Peyer's patch (tissue), 4 donors: ENCODE measurements at places on chromosomes 1 and 21.

DNA sequence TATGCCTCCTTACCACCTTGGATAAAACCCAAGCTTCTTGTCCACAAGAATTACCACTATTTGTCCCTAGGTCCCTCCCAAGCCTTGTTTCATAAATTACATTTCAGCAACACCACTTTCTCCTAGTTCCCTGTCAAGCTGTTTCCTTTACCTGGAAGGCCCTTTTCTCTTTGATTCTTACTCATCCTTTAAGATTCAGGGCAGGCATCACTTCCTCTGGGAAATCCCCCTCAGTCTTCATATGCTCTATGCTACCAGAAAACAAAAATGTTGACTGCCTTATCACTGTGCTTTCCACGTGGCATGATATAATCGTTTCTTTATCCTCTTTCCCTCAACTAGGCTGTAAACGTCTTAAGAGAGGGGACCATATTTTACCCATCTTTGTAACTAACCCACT lies 102.7 kb downstream of the LYST start:
- DNase-seq, result no peak

- no peak for DNase-seq
Observed at GRCh38 chr1:3978990-3979325, 78.9 kb upstream of the C1orf174 start.

- no peak for DNase-seq
Observed at GRCh38 chr1:183194527-183195141, 8.6 kb downstream of the LAMC2 start.

DNA sequence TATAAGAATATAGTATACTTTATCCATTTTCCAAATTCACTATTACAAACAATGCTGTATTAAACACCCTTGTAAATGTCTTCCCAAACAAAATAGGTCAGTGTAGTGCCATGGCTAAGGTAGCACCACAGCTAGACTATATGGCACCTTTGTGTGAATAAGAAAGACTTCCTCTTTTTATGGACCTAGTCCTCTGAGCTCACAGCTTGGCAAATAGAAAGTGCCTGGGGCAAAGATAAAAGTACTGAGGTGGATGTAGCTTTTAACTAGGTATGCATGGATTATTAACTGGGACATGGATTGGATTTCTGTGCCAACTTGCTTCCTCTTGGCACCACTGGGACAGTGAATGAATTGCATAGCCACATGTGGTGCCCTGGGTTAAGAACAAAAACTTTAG lies 25.0 kb downstream of the HRNR start:
- DNase-seq, result no peak

DNA sequence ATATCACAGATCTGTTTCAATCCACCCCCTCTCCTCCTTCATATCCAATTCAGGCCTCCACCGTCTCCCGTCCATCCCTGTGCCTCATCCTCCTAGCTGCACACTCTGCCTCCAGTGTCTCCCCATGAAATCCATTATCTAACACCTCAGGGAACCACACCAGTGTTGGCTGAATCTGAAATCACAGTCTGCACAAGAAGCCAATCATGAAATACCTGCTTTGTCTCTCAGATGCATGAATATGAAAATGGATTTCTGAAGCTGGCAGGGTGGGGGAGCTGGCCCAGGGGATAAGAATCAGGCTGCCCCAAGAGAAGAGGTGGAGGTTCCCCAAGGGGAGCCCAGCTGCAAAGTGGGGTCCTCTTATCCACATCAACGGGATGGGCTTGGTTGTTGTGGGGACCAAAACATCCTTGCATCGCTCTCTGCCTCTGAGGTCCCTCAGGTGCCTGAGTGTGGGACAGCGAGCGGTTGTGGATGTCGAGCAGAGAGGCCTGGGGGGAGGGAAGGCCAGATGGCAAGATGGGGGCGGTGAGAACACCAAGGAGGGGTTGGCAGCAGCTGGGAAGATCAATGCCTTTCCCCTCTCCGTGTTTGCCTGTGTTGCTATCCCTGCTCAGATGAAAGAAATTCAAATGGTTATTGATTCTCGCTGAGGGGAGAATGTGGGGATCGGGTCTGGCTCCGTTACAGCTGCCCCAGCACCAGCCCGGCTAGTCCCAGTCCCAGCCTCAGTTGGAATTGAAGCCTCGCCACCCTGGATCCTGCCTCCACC lies 237.3 kb upstream of the POU3F1 start:
- DNase-seq, result no peak
